Suprapubic skin (tissue), 4 donors: ENCODE measurements at places on chromosomes 4 and X.
A peak's percentile ranks its signal among the peaks of the same experiment; 100 is the strongest.

GRCh38 chrX:100931218-100931924, 2.7 kb upstream of the XKRX start:
- H3K27me3 ChIP-seq = no peaks in the 10 kb centered on the region
- no peak overlapping the region for H3K4me3 ChIP-seq
- no peak for DNase-seq

GRCh38 chrX:8591501-8591900, 126.9 kb downstream of the VCX3B start:
- no peaks in the 10 kb centered on the region for H3K27me3 ChIP-seq
- no peaks in the 10 kb centered on the region for H3K36me3 ChIP-seq
- H3K27ac ChIP-seq = no peak overlapping the region
- H3K4me1 ChIP-seq = no peaks in the 10 kb centered on the region
- no peak for DNase-seq

- no peaks in the 10 kb centered on the region for H3K36me3 ChIP-seq
- H3K27me3 ChIP-seq = no peaks in the 10 kb centered on the region
- DNase-seq = no peak
- peaks cover 20% of the 10 kb centered on the region for H3K4me1 ChIP-seq
- no peak overlapping the region for H3K27ac ChIP-seq
- no peak overlapping the region for H3K4me3 ChIP-seq
Measured at GRCh38 chr4:156999175-156999517, 27.5 kb upstream of the PDGFC start.

DNA sequence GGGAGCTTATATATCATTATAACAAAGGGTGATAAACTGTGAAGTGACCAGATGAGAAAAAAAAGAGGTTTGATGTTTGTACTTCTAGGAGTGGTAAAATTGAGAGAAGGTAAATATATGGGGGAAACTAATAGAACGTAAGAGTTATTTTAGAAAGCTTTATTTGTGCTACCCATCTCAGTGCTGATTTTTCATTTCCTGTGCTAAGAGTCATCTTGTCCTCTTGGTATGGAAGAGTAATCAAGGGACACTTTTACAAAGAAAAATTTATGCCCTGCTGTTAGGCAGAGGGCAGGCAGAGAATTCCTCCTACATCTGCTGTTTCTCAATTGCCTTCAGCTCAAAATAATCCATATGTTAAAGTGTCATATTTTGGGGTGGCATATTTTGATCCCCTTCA, 49.6 kb upstream of the BMP2K start:
- no peak for DNase-seq
- no peak overlapping the region for H3K27ac ChIP-seq

DNA sequence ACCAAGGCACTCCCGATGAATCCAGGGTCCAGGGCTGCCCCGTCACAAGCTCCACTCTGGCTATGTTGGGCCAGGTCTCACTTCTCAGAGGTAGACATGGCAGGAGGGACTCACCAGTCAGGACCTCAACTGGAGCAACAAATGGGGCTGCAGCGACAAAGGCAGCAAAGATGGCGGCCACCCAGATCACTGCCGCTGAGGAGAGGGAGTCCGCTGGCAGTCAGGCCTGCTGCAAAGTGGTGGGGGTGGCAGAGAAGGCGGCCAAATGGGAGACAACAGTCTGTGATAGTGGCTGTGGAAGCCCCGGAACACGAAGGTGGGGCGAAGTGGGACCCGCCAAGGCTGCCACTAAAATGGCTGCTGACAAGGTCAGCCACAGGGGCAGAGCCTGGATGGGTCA, 143.3 kb upstream of the RADX start:
- no peaks in the 10 kb centered on the region for H3K36me3 ChIP-seq
- H3K4me3 ChIP-seq = no peak overlapping the region
- no peaks in the 10 kb centered on the region for H3K4me1 ChIP-seq
- no peak for DNase-seq
- no peak overlapping the region for H3K27ac ChIP-seq
- H3K27me3 ChIP-seq = no peaks in the 10 kb centered on the region

- no peaks in the 10 kb centered on the region for H3K27me3 ChIP-seq
- no peak for DNase-seq
- H3K36me3 ChIP-seq = no peaks in the 10 kb centered on the region
- H3K4me3 ChIP-seq = no peak overlapping the region
- H3K27ac ChIP-seq = no peak overlapping the region
Measured at GRCh38 chrX:89021964-89022363, 274.9 kb downstream of the CPXCR1 start.

DNA sequence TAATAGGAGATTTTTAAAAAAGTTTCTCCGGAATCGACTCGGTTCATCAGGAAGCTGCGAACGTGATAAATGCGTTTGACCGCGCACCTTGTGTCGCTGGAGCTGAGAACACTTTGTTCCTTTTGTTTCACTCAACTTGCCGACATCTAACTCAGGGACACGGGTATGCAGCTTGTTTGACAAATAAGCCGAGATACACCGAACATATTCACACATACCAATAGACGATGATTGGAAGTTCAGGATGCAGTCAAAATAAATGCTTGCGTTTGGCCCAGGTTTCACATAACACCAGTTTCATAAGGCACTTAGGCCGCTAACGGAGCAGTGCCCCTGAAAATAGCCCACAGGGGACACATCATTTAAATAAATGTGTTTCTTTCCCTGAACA, 932 bp upstream of the SHISA3 start:
- peaks cover 57% of the 10 kb centered on the region for H3K27me3 ChIP-seq
- no peaks in the 10 kb centered on the region for H3K36me3 ChIP-seq
- H3K4me1 ChIP-seq = peaks cover 26% of the 10 kb centered on the region
- no peak overlapping the region for H3K27ac ChIP-seq
- H3K4me3 ChIP-seq = peak overlapping the region; percentile 54
- no peak for DNase-seq

DNA sequence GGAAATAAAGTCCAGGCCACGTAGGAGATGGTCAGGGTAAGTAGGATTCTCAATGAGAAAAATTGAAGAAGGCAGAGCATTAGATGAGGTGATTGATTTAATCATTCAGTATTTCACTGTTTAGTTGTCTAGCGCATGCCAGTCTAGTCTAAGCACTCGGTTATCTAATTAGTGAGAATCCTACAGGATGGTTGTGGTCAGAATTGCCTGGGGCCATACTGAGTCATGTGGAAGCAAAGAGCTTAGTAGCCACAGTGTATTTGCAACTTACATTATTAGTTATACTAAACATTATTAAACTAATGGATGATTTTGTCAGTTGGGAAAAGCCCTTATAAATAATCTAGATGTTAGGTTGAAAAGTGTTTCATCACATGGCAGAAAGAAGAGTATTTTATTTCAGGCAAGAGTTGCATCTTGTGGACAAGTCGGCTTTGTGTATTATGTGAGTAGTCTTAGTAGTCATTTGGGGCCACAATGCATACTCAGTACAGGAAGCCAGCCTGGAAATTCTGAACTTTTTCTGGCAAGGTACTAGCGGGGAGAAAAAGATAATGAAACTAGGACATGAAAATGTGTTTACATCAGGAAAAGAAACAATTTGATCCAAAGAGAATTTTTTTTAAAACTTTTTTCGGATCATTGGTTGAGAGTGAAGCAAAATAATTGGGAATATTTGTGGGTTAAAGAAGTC, 31.9 kb downstream of the CPEB2 start:
- H3K36me3 ChIP-seq = peaks cover 4% of the 10 kb centered on the region
- no peak overlapping the region for H3K27ac ChIP-seq
- DNase-seq = no peak
- H3K4me1 ChIP-seq = peaks cover 32% of the 10 kb centered on the region
- H3K27me3 ChIP-seq = no peaks in the 10 kb centered on the region
